ENCODE measurements at places on chromosomes 4 and X.

DNA sequence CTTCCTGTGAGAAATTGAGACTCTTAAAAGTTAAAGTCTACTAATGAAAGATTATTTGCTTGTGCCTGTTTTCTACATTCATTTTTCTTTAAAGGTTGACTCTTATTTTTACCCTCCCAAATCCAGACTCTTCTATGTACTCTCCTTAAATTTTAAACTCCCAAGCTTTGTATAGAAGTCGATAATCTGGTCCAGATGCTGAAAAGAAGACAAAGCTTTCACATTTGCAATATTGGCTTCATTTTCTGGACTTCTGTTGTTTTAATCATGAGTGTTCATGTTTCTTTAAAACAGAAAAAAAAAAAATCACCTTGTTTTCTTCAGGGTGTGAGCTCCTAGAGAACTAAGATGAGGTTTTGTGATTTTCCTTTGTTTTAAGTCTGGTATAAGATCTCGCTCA lies 53.2 kb upstream of the TBC1D14 start:
- no peak for DNase-seq

GRCh38 chr4:151540728-151541388 lies 131.9 kb downstream of the FHIP1A start:
- DNase-seq = no peak

DNA sequence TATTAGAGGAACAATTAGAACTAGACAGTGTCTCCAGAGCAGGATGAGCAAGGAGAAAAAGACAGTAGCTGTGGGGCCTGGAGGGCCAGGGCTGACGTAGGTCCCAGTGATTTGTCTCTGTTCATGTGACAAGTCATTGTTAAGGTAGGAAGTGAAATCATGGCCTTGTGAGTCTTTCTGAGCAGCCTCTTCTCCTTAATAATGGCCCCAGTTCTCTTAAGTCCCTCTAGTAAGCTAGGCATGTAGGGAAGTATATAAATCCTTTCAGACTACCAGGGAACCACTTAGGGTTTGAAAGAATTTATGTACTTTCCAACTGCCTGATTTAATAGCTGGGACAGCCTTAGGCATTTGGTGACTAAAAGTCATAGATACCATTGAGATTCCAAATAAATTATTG lies 133.0 kb downstream of the KLHL8 start:
- no peak for DNase-seq

- DNase-seq = no peak
Measured at GRCh38 chr4:173273941-173274340, 60.2 kb downstream of the HMGB2 start.

DNA sequence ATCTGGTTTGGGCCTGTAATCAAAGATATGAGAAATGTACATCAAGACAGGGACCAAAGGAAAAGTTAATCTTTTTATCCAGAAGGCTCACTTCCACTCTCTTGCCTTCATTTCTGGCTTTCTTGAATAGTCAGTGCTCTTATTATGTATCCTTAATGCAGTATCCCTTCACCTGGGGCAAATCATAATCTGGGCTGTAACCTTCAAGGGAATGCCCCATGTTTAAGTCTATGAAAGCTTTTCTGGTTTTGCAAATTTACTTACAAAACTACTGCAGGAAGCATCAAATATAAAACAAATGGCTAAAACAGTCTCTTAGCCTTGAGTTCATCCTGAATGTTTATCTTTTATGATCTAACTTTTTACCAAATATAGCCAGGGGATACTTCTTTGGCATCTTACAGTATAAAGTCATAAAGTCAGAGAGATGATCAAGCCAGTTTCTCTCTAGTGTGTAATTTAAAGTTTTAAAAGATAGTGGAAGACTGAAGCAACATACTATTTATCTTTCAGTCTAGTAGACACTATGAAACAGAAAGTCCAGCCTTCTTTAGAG lies 1214.8 kb downstream of the STIM2 start:
- DNase-seq = no peak

DNA sequence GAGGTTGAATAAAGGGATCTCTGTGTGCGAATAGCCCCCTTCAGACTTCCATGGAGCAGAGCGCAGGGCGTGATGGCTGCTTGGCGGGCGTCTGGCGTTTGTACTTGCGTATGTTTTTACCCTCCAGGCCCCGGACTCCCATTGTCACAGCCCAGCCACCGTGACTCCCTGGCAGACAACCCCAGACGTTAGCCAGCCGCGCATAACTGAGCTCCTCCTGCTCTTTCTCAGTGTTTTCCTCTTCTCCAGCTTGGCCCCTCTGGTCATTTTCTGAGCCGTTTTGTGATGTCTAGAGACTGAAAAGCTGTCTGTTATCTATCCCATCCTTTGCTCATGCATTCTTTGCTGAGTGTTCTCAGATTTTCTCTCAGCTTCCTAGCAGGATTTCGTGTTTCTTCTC lies 54.3 kb downstream of the IGFBP7 start:
- no peak for DNase-seq

DNA sequence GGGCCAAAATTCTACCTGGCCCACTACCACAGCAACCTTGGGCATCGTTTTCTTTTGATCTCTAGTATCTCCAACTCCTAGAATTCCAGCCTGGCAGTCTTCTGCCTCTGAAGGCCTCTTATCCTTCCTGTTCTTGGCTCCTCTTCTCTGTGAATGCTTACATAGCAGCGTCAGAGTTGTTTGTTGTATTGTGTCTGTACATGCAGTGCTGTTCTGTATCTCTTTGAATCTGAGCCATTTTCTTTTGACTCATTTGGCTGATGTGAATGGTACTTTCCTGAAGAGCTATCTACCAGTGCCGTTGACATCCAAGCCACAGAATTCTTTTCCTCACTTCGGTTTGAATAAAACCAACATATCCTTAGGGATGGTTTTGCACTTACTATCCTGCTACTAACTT lies 79.2 kb downstream of the TMEM164 start:
- no peak for DNase-seq

DNA sequence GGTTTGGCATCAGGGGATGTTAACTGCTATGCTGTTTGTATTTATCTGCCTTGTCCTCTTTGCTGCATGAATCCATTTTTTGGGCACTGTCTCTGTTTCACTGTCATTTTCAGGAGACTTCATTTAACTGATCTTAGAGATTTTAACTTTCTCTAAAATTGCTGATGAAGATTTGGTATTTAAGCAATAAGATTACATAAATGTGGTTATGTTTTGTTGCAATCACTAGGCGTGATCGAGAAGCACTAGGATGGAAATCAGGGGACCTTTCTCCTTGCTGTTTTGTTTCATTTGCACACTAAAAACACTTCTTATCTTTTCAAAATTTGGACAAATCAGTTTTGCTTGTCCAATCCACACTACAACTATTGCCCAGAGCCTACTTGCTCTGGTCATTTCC lies 15.4 kb downstream of the CXCL2 start:
- DNase-seq = no peak

GRCh38 chr4:161585011-161585410 lies 578.8 kb downstream of the FSTL5 start:
- no peak for DNase-seq

- DNase-seq = no peak
Measured at GRCh38 chr4:120524237-120524636, 398.3 kb downstream of the PRDM5 start.

DNA sequence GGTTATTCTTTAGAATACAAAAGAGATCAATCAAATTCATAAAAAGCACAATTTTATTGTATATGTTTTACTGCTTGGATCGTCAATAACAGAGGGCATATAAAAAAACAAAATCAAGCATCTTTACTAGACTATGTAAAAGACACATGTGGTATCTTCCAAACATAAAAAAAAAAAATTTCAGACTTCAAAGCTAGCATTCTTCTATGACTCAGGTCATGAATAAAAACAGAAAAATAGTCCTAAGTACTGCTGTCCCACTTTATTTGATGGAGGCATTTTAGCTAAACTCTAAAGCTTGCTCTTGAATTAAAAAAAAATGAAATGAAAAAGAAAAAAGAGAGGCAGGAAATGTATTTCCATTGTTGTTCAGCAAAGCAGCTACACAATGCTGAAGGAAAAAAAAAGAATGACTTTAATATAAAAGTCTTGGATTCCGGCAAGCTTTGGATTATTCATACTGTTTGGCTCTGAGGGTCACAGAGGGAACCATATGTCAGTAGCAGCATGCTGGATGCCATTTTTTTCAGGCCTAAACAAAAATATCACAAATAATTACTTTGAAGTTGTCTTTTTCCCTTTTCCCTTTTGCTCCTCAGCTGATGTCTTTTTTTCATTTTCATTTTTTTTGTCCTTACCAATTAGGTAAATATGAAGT lies 249.1 kb upstream of the DIAPH2 start:
- no peak for DNase-seq

DNA sequence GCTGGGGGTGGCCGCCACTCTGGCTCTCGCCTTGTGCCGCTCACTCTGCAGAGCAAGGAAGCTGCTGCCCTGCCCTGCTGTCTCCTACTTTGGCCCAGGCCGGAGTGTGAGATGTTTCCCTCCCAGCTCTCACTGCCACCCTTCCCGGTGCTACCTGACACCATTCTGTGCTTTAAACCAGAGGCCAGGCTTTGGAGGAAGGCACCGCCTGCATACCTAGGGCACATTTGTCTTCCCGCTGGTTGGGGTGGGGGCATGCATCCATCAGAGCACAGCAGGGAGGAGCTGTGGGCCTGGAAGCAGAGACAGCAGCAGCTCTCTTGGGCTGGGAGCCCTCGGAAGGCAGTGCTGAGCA lies 96.9 kb upstream of the PSAPL1 start:
- no peak for DNase-seq

GRCh38 chr4:144575181-144575580 lies 70.8 kb upstream of the HHIP start:
- DNase-seq = no peak

DNA sequence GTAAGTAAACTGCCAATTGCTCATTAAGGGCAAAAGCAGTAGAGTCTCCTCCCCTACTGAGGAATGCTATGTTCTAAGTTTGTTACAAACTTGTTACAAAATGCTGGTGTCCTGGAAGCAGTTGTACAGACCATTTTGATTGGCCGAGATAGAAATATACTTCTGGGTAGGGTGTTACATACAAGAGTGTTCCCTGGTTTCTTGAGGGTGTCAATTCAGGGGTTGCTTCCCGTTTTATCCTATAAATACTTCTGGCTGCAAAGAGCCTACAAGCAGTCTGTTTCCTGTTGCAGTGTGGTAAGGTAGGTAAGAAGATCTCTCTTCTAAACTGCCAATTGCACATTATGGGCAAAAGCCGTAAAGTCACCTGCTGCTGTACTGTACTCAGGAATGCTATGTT lies 5.7 kb downstream of the TRPC5OS start:
- DNase-seq = no peak

DNA sequence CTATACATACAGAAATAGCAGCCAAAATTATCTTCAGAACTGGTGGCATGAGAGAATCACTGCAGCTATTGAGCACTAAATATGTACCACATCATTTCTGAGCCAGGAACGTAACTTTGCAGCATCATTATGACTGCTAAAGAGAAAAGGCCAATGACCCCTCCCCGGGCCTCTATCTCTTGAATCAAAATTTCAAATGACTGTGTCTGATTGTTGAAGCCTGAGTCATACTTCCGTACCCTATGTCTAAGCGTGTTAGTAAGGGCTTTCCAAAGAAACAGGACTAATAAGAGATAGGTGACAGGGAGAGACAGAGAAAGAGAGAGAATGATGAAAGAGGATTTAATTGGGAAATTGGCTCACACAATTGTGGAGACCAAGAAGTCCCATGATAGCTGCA lies 445.5 kb upstream of the SPANXN1 start:
- no peak for DNase-seq

GRCh38 chr4:7959078-7959477 lies 19.4 kb upstream of the AFAP1 start:
- DNase-seq = no peak

GRCh38 chr4:106090826-106091225 lies 195.6 kb downstream of the NPNT start:
- DNase-seq = no peak

DNA sequence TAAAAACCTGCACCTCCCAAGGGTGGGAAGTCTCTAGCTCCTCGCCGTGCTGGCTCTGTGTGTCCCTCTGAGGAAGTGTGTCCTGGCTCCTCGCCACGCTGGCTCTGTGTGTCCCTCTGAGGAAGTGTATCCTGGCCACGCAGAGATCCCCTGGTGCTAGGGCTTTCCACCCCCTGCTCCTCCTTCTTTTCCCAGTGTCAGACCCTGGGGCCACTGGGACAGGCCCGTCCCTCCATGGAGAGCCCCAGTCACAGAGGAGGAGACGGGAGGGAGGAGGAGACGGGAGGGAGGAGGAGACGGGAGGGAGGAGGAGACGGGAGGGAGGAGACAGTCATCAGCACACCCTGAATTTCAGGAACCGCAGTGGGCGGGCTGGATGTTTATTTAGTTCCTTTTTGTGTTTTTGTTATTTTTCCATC lies 53.8 kb upstream of the HGFAC start:
- DNase-seq = no peak

Measured in activated CD8-positive, alpha-beta memory T cell treated with anti-CD3 and anti-CD28 coated beads, Interleukin-2, amount 10 ng/mL, durations not matched to agents 7 days and 5 days (primary cell).